SJCRH30 (cell line): ENCODE measurements at places on chromosomes 5 and 9. TPM values are rescaled to one million over a fixed set of nuclear protein-coding genes. Genes with fewer than 3 reads are reported as not detected.

SEMA4D gene
- 0.08 TPM in 1 of 2 replicates, not detected in the other for total RNA-seq

OR1J1 gene
- not detected in 2 replicates for total RNA-seq

DNA sequence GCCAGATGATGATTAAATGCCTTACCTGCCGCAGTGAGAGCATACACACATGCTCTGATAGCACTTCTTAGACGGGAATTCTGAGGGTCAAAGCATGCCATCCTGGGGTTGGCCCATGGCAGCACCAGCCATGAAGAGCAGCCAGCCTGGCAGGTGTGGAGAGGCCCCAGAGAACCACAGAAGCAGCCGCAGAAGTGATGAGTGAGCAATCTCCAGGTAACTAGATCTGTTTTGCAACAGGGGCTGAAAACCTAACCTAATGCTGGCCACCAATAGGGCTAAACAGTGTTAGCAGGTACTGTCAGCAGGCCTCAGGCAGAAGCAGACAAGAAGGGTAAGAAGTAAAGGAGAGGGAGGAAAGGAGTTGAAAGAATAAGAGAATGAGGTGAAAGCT lies 33.5 kb upstream of the HOMER1 start:
- no peak for DNase-seq
- no peaks in the 10 kb centered on the region for H3K27me3 ChIP-seq
- peaks cover 8% of the 10 kb centered on the region; the same call in 1 of the 2 replicates for H3K4me1 ChIP-seq
- no peaks in the 10 kb centered on the region for H3K36me3 ChIP-seq
- H3K27ac ChIP-seq = no peak overlapping the region
- no peak overlapping the region for H3K4me3 ChIP-seq

DNA sequence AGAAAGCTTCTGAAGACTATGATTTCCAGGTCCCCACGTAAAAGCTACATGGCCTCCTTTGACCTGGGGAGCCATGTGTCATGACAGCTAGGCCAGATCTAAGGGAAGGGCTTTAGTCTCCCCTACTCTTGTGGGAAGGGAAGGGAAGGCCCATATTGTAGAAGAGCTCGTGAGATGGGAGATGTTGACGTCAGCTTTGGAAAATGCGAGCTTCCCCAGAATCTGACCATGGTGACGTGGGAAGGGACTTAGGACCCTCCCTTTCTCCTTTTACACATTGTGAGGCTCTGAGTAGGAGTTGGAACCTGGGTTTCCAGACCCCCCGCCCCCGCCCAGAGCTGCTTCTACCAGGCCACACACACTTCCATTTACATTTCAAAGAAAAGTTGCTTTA lies 165.5 kb downstream of the SYK start:
- DNase-seq = no peak
- no peaks in the 10 kb centered on the region for H3K36me3 ChIP-seq
- no peak overlapping the region for H3K27ac ChIP-seq
- H3K4me1 ChIP-seq = no peaks in the 10 kb centered on the region
- no peak overlapping the region for H3K4me3 ChIP-seq

GRCh38 chr5:59037453-59037852 lies 454.6 kb downstream of the RAB3C start:
- H3K27me3 ChIP-seq = no peaks in the 10 kb centered on the region
- peak; percentile 15 for DNase-seq
- H3K27ac ChIP-seq = no peak overlapping the region
- peaks cover 2% of the 10 kb centered on the region; the same call in 1 of the 2 replicates for H3K36me3 ChIP-seq

DNA sequence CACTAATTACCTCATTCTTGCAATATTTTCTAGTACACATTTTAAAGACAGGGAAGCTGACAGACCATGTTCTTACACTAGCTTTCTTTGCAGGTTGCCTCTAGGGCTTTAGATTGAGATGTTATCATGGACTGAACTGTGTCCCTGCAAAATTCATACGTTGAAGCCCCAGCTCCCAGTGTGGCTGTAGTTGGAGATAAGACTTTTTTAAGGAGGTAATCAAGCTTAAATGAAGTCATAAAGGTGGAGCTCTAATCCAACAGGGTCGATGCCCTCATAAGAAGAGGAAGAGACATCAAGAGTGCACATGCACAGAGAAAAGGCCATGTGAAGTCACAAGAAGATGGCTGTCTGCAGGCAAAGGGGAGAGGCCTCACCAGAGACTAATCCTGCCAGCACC lies 471.2 kb upstream of the ACTBL2 start:
- H3K27me3 ChIP-seq = no peaks in the 10 kb centered on the region
- no peaks in the 10 kb centered on the region for H3K36me3 ChIP-seq
- DNase-seq = no peak
- no peaks in the 10 kb centered on the region for H3K4me1 ChIP-seq

DNA sequence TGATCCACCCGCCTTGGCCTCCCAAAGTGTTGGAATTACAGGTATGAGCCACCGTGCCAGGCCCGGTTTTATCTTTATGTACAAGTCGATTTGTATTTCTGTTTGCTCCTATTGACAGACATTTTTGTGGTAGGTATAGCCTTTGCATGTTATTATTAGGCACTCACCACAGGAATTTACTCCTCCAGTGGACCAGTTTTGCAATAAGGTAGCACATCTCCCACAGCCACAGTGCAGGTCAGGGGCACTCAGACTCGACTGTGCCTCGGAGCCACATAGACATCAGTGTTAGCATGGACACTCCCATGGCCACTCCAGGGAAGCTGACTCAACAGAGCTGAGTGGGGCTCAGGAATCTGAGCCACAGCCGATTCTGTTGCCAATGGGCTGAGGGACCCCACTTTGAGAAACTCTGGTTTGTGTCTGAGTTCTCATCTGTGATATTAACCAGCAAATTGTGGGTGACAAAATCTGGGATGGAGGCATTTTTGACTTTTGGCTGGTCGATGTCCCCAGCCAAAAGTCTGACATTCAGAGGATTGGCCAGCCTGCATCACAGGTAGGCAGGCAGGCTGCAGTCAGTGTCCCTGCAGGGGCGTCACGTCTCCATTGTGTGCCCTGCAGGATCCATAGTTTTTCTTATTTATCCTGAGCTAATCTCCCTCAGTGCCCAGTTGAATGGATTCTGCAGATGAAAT lies 15.0 kb upstream of the SHB start:
- no peak overlapping the region for H3K27ac ChIP-seq
- no peaks in the 10 kb centered on the region for H3K36me3 ChIP-seq
- DNase-seq = no peak
- H3K4me3 ChIP-seq = no peak overlapping the region
- no peaks in the 10 kb centered on the region for H3K27me3 ChIP-seq

- no peaks in the 10 kb centered on the region for H3K36me3 ChIP-seq
- H3K27ac ChIP-seq = no peak overlapping the region
- H3K27me3 ChIP-seq = no peaks in the 10 kb centered on the region; the same call in 1 of the 2 replicates
- DNase-seq = no peak
Observed at GRCh38 chr5:61735995-61736394, 403.9 kb downstream of the ZSWIM6 start.

DNA sequence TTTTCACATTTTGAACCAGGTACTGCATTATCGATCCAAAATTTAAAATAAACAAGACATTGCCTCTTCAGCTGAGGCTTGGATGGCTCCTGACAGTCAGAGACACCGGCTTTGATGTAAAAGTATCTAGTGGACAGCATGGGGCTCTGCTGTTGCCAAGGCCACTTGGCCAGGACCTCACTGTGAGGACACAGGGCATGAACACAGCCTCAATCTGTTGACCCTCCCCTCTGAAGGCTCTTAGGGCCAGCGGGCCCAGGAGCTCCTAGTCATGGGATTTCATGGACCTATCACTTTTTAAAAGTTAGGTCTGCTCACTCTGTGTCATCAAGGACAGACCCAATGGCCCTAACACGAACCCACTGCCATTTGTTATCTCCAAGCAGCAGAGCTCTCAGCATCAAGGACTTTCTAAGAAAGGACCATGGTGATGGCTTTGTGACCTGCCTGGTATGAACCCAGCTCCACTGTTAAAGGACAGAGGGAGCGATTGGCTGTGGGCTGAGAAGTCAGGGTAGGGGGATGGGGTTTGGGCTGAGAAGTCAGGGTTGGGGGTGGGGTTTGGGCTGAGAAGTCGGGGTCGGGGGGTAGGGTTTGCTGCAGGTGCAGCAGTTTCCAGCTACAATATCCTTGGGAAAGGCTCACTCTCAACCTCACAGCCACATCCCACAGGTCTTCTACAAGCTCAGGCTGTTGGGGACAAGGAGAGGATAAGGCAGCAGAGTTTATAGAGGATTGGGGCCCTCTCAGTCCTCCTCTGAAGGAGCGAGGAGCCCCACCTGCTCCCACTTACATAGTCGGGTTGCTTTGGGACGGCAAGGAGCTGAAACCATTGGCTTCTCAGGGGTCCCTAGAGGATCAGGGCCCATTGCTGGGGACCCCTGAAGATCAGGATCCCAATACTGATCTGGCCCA lies 146.8 kb downstream of the BARX1 start:
- no peak overlapping the region for H3K27ac ChIP-seq
- peaks cover 2% of the 10 kb centered on the region; the same call in 1 of the 2 replicates for H3K27me3 ChIP-seq
- DNase-seq = no peak
- H3K4me3 ChIP-seq = no peak overlapping the region

- H3K27me3 ChIP-seq = no peaks in the 10 kb centered on the region
- no peak within 1 kb of the TSS for H3K4me3 ChIP-seq
- H3K27ac ChIP-seq = no peak within 1 kb of the TSS
- no peaks in the 10 kb centered on the region for H3K36me3 ChIP-seq
- no peak for DNase-seq
- H3K4me1 ChIP-seq = peaks cover 3% of the 10 kb centered on the region; the same call in 1 of the 2 replicates
Observed at GRCh38 chr9:72952914-72953313, at the start of gene ALDH1A1. TSS of gene ALDH1A1 (minus strand) at chr9:72953053. CDS start at chr9:72953000, 53 bp downstream.

- DNase-seq = no peak
- H3K4me3 ChIP-seq = no peak overlapping the region
- H3K27me3 ChIP-seq = no peaks in the 10 kb centered on the region
- peaks cover 9% of the 10 kb centered on the region; the same call in 1 of the 2 replicates for H3K4me1 ChIP-seq
- H3K27ac ChIP-seq = no peak overlapping the region
Observed at GRCh38 chr5:151153300-151153699, 4.3 kb downstream of the ANXA6 start.

DNA sequence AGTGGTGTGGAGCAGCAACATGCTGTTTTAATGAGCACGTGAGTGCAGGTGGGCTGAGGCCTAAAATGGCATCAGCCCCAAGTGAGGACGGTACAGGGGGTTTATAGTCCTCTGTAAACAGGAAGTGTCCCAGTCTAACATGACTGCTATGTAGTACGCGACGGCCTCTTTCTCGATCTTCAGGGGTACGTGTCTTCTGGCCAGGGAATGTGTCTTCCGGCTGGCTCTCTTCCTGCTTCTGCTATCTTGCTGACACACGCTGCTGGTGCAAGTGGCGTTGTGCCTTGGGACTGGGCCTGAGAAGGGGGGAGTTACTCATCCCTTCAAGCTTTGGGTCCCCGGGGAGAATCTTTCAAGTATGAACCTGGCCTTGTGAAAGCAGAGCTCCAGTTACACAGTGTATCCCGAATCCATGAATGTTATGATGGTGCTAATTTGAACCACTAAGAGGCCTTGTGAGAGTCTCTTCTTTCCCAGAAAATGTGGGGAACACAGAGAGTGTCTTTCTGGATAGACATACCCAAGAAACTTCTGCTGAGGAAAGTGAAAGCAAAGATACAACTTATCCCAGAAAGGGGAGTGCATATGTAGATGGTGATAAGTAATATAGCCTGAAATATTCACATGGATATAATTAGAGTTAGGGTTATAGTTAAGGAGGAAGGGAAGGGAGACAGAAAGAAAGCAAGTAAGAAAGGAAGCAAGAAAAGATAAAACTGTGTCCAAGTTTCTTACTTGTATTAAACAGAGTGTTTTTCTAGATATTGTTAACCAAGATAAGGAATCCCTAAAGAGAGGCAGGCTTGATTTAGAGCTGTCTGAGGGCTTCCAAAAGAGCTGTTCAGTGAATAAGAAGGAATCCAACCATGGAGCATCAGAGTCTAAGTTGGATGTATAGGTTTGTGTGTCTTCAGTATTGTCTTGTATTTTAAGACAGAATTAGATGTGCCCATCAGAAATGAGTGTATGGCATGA lies 35.5 kb upstream of the ANXA2R start:
- peaks cover 27% of the 10 kb centered on the region for H3K36me3 ChIP-seq
- H3K27ac ChIP-seq = no peak overlapping the region
- H3K4me3 ChIP-seq = no peak overlapping the region
- no peaks in the 10 kb centered on the region for H3K4me1 ChIP-seq

- no peaks in the 10 kb centered on the region for H3K4me1 ChIP-seq
- H3K27ac ChIP-seq = no peak overlapping the region
- no peaks in the 10 kb centered on the region for H3K27me3 ChIP-seq
Observed at GRCh38 chr5:130708754-130709153, 456.3 kb downstream of the HINT1 start.
